Activated CD8-positive, alpha-beta memory T cell treated with anti-CD3 and anti-CD28 coated beads for 4 hours (primary cell): ENCODE measurements at places on chromosomes 12 and 14.

GRCh38 chr14:71668186-71668912, 263.9 kb upstream of the RGS6 start:
- no peak for DNase-seq

- DNase-seq: no peak
These were observed 505.0 kb downstream of the SLC16A7 start for GRCh38 chr12:60100852-60101251.

DNA sequence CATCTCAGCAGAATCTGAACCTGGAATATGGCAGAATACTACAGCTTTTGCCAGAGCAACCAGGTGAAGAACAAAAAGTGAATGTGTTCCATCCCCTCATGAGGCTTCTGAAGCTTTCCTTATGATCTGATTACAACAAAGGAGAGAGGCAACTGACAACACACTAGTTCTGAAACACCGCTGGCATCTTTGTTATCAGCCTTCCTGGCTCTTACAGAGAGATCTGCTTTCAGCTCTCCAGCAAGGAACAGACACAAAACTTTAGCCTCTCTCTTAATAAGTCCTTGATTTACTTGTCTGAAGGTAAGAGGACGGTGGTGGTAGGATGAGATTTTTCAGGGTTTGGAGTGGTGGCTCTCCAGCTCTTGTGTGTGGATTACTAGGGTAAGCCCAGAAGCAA, 227.0 kb downstream of the PPM1H start:
- no peak for DNase-seq

DNA sequence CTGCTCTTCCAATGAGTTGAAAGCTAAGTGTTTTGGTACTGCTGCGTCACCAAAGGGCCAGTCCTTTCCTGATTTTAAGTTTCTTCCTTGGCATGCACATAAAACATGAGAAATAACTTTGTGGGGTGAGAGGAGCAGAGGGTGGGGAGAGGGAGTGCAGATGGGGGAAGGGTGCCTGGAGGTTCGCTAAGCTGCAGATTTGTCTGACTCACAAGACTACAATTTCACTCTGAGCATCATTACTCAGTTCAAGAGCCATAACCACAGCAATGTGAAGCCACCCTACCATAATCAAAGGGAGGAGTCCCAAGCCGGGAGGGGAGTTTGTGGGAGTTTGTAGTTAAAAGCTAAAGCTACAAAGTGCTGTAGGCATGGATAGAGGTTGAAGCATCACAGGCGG, 136.1 kb downstream of the ANO2 start:
- DNase-seq: no peak

- no peak for DNase-seq
These were observed 61.4 kb upstream of the ATXN7L3B start for GRCh38 chr12:74476234-74476633.

GRCh38 chr12:131642101-131642540, 68.8 kb upstream of the SFSWAP start:
- DNase-seq: no peak

GRCh38 chr12:94338006-94338794, 121.5 kb downstream of the CEP83 start:
- no peak for DNase-seq

DNA sequence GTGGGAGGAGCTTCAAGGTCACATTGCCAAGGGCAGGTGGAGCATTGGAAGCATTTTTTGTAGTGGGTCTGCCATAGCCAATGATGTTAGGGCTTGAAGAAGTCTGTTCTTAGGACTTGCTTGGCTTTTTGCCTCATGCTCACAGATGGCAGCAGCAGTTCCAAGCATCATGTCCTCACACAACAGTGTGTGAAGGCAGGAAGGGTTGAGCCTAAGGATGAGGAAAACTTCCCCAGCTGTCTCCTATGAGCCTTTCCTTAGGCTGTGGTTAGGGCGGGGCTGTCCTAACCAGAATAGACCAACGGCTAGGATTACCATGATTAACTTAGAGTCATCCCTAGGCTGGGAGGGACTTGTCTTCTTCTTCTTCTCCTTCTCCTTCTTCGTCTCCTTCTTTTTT, 76.2 kb upstream of the KCNA1 start:
- no peak for DNase-seq

DNA sequence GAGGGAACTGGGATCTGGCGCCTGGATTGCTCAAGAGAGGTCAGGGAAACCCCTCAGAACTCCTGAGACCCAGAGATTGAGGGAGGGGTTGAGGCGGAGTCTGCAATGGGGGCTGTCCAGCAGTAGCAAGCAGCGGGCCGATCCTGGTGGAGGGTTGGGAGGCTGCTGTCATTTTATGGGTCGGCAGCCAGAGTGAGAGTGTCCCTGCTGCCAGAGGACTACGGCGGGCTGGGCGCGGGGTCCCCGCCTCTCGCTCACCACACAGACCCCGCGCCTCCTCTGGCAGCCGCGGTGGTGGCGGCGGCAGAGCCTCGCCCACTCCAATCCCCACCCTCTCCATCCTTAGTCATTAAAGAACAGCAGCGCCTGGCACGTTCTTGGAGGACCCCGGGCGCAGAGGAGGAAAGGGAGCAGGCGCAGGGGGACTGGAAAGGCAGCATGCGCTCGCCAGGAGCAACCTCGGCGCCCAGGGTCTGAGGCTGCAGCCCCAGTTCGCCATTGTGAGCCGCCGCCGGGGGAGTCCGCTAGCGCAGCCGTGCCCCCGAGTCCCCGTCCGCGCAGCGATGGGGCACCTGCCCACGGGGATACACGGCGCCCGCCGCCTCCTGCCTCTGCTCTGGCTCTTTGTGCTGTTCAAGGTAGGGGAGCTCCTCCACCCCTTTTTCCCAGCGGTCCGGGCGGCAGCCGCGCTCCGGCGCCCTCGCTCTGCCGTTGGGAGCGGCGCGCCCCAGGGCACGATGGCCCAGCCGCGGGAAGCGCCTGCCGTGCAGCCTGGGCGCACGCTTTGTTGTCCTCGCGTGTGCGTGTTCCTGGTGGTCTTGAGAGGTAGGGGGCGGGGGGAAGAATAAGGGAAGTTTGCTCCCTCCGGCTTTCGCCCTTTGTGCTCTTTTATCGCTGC, at the start of gene PTPRO:
TSS of gene PTPRO (plus strand) at position 345 of the 898 bp plus-strand sequence.
- no peak for DNase-seq

- DNase-seq: no peak
These were observed 1.9 kb upstream of the RFX4 start for GRCh38 chr12:106580671-106581508.

DNA sequence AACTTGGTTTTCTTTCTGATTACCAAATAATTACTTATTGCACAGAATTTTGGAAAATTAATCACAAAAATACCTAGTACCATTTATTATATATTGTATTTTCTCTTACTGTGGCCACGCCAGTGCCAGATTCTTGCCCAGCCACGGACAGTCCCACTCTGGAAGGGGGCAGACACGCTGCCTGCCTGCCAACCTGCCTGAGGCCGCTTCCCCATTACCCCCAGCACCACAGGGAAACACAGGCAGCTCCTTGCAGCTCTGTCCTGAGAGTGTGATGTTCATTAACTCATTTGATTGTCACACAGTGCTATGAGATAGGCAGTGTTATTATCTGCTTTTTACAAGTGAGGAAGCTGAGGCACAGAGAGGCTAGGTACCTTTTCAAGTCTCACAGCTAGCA, 46.8 kb downstream of the CACNA1C start:
- DNase-seq: no peak

DNA sequence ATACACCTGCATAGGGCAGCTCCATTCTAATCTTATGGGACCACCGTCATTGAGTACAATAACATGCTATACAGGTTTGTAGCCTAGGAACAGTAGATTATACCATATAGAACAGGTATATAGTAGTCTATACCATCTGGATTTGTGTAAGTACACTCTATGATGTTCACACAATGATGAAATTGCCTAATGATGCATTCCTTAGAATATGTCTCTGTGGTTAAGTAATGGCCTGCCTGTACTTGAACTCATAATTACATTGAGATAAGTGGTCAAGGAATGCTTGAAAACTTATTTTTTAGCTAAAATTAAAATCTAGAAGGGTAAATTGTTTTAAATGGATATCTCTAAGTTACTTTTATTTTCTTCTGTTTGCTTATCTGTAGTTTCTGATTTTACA, 152.7 kb downstream of the SRGAP1 start:
- no peak for DNase-seq

- DNase-seq: no peak
These were observed 19.3 kb downstream of the MMP17 start for GRCh38 chr12:131847456-131847855.

GRCh38 chr14:31024010-31024480, 1.4 kb upstream of the AP4S1 start:
- no peak for DNase-seq

DNA sequence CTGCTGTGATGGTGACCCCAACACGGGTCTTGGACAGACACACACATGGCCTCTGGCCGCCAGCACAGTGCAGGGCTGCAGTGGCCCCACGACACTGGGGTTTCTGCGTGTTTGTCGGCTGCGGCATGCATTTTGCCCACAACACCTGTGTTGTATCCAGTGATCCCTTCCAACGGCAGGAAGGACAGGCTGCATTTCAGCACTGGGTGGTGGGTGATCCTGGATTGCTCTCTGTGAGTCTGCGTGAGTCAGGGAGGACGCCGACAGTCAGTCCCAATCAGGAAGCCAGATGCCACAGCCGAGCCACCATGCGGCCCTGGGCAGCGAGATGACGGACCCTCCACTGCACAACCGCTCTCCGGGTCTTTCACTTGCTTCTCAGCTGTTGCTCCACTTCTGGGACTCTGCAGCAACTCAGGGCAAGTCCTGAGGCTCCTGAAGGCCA, 20.6 kb downstream of the LRTM2 start:
- no peak for DNase-seq

DNA sequence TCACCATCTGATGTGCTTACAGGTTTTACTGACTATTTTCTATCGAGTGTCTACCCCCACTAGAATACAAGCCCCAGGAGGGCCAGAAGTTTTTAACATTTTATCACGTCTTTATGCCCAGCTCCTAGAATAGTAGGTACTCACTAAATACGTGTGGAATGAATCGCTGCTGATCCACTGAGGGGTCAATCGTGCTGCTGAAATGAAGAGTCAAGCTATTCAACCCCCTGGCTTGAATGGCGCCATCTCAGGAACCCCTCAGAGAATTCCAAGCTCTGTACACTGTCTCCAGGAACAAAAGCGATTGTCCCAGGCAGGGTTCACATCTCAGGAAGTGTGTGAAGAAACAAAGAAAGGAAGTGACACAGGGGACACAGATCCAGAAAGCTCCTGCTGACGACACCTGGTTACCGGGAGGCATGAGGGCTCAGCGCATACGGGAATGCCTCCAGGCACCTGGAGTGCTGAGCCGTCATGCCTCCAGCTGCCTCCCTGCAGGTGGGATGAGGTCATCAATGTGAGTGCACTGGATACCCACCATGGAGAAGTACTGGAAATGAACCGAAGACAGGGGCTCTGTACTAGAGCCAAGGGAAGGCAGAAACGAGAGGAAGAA, 45.6 kb downstream of the PITPNM2 start:
- no peak for DNase-seq

- no peak for DNase-seq
These were observed 96.5 kb upstream of the VASH1 start for GRCh38 chr14:76664790-76665189.

DNA sequence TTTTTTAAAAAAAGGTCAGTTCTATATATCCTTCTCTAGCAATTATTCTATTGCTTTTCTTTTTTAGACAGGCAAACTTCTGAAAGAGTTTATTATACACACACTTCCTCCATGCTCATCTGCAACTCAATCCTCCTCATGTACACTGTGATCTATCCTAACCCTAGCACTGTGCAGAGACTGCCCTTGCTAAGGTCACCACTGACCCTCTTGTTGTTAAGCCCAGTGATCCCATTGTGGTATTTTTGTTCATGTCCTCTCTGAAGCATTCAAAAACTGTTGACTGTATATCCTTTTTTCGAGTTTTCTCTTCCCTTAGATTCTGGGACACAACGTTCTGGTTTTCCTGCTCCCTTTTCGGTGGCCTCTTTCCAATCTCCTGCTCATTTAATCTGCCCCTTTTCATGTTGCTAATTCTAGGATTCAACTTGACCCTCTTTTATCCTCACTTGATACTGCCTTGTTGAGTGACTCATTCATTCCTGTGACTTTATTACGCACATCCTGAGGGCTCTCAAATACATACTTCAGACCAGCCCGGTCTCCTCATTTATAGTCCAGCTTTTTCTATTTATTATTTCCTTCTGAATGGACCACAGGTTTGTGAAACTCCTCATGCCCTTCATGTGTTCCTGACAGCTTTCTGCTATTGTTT, 53.9 kb upstream of the PTPRB start:
- DNase-seq: no peak

- no peak for DNase-seq
These were observed 71.1 kb upstream of the PLEKHA5 start for GRCh38 chr12:19058235-19059021.

DNA sequence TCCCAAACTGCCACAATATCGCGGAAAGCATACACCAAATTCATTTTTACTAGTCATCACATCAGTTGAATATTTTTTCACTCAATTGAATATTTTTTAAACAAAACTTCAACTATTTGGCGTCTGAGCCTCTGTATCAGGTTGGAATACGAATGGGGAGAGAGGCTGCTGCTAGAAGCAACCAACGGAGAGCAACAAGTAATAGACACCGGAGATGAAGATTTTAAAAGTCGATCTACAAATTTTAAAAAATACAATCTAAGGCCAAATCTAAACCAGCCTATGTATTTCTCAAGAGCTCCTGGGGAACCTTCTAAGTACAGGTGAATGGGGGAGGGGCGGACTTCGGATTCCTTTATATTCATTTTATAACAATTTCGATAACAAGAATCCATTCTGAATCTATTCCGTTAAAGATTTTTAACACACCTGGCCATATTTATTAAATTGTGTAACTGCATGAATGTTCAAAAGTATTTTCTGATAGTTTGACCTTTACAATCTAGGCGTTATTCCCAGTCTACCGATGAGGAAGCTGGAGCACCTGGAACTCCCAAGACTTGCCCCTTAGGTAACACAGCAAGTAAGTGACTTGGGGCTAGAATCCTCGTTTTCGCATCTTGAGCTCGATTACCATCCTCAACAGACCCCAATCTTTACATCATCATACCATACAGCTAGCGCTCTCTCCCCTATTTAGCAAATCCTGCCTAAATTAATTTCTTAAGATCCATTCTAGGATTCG, 1.2 kb downstream of the GNPNAT1 start:
- no peak for DNase-seq

DNA sequence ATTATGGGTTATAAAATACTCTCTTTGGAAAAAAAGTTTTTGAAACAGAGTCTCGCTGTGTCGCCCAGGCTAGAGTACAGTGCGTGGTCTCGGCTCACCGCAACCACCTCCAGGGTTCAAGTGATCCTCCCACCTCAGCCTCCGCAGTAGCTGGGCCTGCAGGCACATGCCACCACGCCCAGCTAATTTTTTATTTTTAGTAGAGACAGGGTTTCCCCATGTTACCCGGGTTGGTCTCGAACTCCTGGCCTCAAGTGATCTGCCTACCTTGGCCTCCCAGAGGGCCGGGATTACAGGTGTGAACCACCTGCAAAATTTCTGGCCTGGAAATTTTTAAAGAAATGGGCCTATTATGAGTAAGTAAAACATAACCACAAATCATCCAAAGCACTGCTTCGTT, 3.8 kb downstream of the USP15 start:
- DNase-seq: no peak
